Activated T-helper 1 cell treated with Interleukin-2 at 50 U/mL for 16 hours (primary cell): ENCODE measurements at places on chromosomes 12 and 14.

DNA sequence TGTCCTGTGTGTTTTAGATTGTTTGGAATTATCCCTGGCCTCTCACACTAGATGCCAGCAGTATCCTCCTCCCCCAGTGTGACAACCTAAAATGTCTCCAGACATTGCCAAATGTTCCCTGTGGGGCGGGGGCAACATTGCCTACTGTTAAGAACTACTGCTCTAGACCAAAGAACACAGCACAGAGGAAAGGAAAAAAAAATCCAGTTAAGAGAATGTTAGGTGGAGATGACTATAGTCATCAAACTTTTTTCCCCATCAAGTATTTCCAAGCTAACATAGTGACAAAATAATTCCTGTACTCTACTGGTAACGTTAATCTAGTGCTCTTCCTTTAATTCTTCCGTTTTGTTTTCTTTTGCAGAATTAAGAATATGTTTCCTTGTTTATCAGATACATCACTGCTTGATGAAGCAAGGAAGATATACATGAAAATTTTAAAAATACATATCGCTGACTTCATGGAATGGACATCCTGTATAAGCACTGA, 3.5 kb downstream of the CDKN1B start:
- DNase-seq, result no peak

DNA sequence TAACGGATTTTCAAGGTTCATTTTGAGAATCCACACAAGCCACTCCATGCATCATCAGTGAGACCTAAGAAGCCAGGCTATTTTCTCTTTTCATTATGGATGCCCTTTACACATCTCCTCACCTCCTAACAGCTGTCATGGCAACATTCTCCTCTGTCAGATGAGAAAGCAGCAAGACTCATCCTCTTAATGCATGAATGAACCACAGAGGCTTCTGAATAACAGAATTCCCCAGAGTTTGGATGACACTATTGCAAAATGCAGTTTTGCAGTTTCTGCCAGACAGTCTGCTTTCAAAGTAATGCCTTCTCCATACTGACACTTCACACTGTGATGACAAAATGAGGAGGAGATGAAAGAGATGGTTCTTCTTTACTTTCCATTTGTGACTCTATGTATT, 286.7 kb upstream of the GRIP1 start:
- DNase-seq, result no peak

GRCh38 chr12:96882862-96883261, 24.2 kb upstream of the NEDD1 start:
- DNase-seq, result no peak

DNA sequence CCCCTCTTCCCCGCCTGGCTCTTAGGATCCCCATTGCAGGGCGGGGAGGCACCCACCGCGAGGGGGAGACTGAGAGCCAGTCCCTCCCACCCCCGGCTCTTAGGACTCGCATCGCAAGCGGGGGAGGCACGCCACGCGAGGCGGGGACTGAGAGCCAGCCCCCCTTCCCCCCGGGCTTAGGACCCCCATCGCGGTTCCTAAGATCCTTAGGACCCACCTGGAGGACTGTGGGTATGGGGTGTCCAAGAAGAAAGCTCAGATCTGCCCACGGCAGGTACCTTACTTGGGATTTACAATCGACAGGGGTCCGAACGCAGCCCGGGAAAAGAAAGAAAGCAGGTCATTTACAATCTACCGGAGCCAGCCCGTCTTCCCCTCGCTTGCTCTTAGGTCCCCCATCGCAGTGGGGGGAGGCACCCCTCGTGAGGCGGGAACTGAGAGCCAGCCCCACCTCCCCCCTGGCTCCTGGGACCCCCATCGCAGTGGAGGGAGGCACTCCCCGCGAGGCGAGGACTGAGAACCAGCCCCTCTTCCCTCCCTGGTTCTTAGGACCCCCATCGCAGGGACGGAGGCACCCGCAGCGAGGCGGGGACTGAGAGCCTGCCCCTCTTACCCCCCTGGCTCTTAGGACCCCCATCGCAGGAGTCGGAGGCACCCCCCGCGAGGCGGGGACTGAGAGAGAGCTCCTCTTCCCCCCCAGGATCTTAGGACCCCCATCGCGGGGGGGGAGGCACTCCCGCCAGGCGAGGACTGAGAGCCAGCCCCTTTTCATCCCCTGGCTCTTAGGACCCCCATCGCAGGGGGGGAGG, 43.7 kb downstream of the DDX11 start:
- no peak for DNase-seq

GRCh38 chr12:67145692-67146091, 123.5 kb upstream of the CAND1 start:
- no peak for DNase-seq

DNA sequence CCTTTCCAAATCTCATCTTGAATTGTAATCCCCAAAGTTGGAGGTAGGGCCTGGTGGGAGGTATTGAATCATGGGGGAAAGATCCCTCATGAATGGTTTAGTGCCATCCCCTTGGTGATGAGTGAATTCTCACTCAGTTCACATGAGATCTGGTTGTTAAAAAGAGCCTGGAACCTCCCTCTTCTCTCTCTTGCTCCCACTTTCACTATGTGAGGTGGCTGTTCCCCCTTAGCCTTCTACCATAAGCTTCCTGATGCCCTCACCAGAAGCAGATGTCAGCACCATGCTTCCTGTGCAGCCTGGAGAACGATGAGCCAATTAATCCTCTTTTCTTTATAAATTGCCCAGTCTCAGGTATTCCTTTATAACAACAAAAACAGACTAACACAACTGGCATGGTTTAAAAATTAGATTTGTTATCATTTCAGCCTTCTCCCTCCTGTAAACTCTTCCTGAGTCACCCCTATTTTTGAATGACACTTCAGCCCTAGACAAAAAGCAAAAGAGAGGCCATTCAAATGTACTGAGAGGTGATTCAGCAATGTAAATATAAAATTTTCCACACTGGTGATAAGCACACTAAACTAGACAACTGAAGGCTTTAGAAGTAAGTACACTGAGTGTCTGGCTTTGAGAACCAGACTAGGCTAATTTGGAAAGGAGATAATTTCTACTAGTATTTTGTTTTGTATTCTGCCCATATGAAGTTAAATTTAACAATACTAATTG, 212.1 kb upstream of the ABCD2 start:
- DNase-seq, result no peak

DNA sequence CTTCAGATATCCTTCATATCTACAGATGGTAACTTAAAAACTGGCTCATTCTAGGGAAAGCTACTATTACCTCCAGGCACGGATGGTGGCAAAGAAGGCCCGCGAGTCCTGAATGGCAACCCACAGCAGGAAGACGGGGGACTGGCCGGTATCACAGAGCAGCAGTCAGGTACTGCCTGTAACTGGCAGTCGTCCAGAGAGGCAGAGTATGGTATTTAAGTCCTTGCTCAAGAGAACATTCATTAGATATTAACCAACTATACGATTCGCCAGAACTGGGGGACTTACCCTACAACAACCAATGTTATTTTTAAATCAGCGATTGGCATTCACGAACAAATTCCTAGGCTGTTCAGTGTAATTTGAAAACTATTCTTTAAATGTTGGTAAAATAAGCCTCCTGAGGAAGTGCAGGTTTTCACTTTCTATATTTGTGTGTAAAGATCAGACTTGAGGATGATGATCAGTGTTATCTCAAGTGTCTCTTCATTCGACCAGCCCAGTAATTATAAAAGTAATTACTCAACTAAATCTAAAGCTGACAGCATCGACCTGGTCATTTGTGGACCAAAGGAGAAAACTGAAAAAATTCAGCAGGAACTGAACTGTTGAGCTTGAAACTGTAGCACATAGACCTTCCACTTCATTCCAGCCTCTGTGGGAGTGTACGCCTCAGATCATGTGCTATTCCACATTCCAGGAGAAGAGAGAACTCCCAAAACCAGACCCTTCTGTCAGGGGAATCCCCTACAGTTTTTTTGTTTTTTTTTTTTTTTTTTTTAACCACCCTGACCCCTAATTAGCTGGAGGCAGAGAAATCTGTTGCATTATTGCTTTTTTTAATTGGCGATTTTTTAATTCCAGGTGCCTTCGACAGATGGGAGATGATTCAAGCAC, 75.6 kb downstream of the ESR2 start:
- no peak for DNase-seq

- DNase-seq, result no peak
Measured at GRCh38 chr14:91112194-91112593, 1.7 kb upstream of the DGLUCY start.

DNA sequence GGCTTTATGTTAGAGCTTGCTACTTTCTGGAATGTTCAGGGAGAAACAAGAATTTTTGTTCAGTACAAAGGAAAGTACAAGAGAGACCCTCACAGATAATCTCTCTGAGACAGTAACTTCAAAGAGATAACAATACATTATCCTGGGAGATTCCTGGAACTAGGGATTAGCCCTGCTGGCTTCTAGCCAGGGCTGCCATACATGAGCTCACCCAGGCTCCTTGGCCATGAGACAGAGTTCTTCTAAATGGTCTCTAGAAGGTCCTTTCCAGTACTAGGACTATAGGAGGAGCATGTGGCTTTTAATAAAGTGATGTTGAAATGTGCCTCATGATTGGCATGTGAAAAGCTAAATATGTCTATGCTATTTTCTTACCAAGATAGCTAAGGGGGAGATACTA, 342.5 kb downstream of the EMP1 start:
- no peak for DNase-seq
